ENCODE measurements at places on chromosomes 5 and 9. TPM values are rescaled to one million over a fixed set of nuclear protein-coding genes. Genes with fewer than 3 reads are reported as not detected.

- H3K4me1 ChIP-seq = no peaks in the 10 kb centered on the region
- H3K27me3 ChIP-seq = no peaks in the 10 kb centered on the region
- no peaks in the 10 kb centered on the region for H3K36me3 ChIP-seq
- DNase-seq = no peak
- H3K4me3 ChIP-seq = no peak overlapping the region
Measured at GRCh38 chr5:57103317-57103907, 70.4 kb upstream of the GPBP1 start.

DNA sequence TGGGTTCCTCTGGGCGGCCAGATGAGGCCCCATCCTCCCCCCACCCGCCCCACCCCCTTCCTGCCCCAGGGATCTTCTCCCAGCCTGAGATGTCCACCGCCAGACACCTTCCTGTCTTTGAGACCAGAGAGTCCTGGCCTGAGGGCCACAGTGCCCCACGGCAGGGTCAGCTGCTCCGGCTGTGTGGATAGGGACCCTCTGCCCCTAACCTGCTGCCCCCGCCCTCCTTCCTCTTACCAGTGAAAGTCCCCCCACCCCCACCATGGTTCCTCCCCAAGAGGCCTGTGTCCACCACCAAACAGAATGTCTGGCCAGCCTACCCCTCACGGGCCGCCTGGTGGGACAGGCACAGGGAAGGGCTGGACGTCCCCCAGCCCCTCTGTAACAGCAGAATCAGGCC lies 43.0 kb upstream of the UBAC1 start:
- no peaks in the 10 kb centered on the region for H3K27me3 ChIP-seq
- no peak overlapping the region for H3K4me3 ChIP-seq
- peak overlapping the region; percentile 93 for H3K27ac ChIP-seq
- H3K36me3 ChIP-seq = no peaks in the 10 kb centered on the region
- no peak for DNase-seq
- peaks cover 3% of the 10 kb centered on the region for H3K4me1 ChIP-seq

DNA sequence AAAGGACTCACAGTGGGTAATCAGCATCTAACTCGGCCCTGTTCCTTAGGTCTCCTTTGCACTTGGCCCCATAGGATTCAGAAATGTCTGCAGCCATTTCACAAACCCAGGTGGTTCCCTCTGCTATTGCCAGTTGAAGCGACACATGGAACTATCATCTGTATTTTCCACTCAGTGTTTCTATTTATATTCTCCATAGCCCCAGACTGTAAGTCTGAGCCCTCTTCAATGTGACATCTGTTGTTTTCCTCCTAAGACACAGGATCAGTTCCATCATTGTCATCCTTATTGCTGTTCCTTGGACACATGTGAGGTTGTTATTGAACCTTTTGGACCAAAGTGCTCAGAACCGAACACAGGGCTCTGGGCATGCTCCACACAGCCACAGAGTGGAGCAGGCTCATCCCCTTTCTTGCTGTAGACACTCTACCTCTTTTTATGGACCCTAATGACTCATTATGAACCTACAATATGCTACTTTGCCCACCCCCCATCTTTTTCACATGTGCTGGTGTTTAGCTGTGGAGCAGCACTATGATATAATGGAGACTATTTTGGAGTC lies 36.4 kb downstream of the GARNL3 start:
- H3K36me3 ChIP-seq = no peaks in the 10 kb centered on the region
- no peak for DNase-seq
- no peak overlapping the region for H3K27ac ChIP-seq
- no peaks in the 10 kb centered on the region for H3K4me1 ChIP-seq

The SHISAL2B gene
- 106 TPM for total RNA-seq

DNA sequence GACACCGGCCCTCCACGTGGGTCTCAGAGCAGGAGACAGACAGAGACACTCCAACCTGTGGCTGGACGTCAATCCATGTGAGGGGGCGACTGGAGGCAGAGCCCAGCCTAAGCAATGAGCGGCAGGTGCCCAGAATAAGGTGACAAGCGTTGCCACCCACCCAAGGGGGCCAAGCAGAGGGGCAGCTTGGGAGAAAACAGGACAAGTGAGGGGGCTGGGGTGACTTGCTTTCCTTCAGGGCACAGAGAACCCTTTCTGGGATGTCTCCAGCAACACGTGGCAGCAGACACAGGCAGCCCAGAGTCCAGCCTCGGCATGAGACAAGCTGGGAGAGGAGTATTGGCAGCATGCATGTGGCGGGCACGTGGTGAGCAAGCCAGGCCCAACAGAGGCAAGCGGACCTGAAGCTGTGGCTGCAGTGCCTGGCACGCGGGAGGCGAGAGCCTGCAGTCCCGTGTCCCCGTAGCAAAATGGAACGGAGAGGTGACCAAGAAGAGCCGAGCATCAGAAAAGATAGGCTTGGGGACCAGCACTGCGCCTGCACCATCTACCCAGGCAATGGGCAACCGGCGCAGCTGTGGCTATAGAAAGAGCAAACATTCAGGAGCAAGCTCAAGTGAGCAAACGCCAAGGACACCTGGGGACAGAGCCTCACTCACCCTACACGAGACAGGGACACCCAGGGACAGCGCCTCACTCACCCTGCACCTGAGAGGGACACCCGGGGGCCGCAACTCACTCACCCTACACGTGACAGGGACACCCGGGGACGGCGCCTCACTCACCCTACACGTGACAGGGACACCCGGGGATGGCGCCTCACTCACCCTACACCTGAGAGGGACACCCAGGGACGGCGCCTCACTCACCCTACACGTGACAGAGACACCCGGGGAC lies 6.2 kb downstream of the TERT start:
- H3K27ac ChIP-seq = no peak overlapping the region
- H3K27me3 ChIP-seq = no peaks in the 10 kb centered on the region
- DNase-seq = peak; percentile 31
- no peaks in the 10 kb centered on the region for H3K36me3 ChIP-seq
- H3K4me1 ChIP-seq = no peaks in the 10 kb centered on the region

DNA sequence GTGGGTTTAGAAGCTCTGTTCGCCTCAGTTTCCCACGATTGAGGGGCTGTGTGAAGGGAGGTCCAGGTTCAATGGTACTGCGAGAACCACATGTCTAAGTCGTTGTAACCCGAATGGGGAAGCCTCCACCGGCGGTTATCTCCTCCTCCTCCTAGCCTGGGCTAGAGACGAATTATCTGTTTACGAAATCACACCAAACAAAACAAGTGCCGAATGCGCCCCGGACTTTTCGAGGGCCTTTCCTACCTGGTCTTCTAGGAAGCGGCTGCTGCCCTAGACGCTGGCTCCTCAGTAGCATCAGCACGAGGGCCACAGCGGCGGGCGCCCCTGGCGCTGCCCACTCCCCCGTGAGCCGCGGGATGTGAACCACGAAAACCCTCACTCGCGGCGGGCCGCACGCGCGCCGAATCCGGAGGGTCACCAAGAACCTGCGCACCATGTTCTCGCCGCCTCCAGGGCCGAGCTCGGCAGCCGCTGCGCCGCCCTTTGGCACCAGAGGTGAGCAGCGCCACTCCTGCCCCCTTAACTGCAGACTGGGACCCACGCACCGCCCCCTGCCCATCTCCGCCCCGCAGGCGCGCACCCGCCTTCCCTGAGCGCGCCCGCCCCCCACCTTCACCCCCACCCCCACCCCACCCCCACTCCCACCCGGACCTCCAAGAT lies at the start of gene CDKN2A:
Gene CDKN2A, minus strand, starts transcription at position 500 of the 663 bp plus-strand sequence.
- DNase-seq = peak; percentile 84
- no peaks in the 10 kb centered on the region for H3K4me1 ChIP-seq
- H3K36me3 ChIP-seq = no peaks in the 10 kb centered on the region
- no peak within 1 kb of the TSS for H3K27ac ChIP-seq
- H3K4me3 ChIP-seq = peak within 1 kb of the TSS; percentile 87

- H3K4me3 ChIP-seq = no peak overlapping the region
- no peak for DNase-seq
- H3K36me3 ChIP-seq = peaks cover 43% of the 10 kb centered on the region
Measured at GRCh38 chr9:95082401-95083084, 235.0 kb downstream of the FANCC start.

DNA sequence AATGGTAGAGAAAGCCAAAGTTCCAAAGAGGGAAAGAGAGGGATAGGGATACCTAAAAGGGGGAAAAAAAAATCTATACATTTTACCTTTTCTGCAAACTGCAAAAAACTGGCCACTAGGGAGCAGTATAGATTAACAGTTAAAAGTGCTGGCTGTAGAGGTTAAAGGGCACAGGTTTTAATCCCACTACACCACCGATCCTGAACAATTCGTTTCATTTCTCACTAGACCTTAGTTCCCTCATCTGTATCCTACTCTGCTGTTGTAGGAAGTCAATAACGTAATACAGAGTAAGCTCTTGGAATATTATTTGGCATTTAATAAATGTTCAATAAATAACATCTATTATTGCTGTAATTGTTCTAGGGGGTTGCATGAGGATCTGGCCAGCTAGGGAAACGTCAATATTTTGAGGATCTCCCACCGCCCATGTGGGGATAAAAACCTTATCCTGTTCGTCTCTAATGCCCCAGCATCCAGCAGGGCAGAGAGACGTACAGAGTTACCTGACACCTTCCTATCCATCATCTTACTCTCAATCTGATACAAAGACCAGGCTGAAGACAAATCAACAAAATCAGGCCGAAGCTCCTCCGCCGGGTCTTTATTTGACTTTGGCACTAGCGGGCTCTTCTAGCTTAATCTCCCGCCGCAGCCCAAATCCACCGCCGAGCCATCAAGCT lies 757 bp downstream of the CDC26 start:
- no peaks in the 10 kb centered on the region for H3K27me3 ChIP-seq
- H3K27ac ChIP-seq = peak overlapping the region; percentile 77
- peaks cover 60% of the 10 kb centered on the region for H3K36me3 ChIP-seq
- no peaks in the 10 kb centered on the region for H3K4me1 ChIP-seq
- DNase-seq = no peak

The OBP2B gene
- not detected for total RNA-seq

DNA sequence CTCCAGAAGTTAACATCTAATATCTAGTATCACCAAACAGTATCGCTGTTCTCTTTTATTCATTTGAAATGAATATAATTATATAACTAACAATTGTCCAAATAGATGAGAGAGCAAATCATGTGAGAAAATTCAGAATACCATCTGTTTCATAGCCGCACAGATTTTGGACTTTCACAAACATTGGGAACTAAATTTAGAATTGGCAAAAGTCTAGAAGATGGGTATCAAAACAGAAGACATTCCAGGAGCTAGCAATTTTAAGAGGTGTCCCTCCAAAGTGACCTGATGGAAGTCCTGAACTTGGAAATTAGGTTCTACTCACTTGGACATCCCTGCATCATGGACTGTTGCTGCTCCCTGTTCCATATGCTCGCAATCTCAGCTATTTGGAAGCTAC lies 57.0 kb upstream of the FSD1L start:
- H3K27ac ChIP-seq = no peak overlapping the region
- peaks cover 7% of the 10 kb centered on the region for H3K36me3 ChIP-seq
- H3K4me1 ChIP-seq = no peaks in the 10 kb centered on the region
- no peak for DNase-seq
- H3K27me3 ChIP-seq = no peaks in the 10 kb centered on the region

DNA sequence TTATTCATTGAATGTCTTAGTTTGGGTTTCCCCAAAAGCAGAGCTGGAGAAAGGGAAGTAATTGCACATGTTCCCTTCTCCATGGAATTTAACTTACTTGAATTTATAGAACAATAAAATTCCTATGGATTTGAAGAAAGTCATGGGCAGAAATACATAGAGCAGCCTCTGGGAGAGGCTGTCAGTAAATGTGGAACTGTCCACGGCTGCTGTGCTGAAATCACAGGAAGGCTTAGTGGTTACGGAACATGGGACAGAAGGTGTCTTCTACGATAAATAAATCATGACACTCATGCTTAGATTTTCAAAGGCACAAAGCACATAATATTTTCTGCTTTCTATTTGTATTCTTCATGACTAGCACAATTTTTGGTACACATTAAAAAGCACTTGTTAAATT lies 440.6 kb upstream of the IZUMO3 start:
- peak; percentile 69 for DNase-seq
- H3K4me1 ChIP-seq = no peaks in the 10 kb centered on the region
- no peaks in the 10 kb centered on the region for H3K36me3 ChIP-seq
- no peaks in the 10 kb centered on the region for H3K27me3 ChIP-seq
- H3K4me3 ChIP-seq = no peak overlapping the region

GRCh38 chr9:91166796-91167366 lies 194.8 kb downstream of the AUH start:
- no peaks in the 10 kb centered on the region for H3K36me3 ChIP-seq
- H3K27ac ChIP-seq = no peak overlapping the region
- DNase-seq = no peak
- no peak overlapping the region for H3K4me3 ChIP-seq
- no peaks in the 10 kb centered on the region for H3K4me1 ChIP-seq
